Ureter (tissue), 1 donor: ENCODE measurements at places on chromosomes 16 and 17.
A peak's percentile ranks its signal among the peaks of the same experiment; 100 is the strongest.

DNA sequence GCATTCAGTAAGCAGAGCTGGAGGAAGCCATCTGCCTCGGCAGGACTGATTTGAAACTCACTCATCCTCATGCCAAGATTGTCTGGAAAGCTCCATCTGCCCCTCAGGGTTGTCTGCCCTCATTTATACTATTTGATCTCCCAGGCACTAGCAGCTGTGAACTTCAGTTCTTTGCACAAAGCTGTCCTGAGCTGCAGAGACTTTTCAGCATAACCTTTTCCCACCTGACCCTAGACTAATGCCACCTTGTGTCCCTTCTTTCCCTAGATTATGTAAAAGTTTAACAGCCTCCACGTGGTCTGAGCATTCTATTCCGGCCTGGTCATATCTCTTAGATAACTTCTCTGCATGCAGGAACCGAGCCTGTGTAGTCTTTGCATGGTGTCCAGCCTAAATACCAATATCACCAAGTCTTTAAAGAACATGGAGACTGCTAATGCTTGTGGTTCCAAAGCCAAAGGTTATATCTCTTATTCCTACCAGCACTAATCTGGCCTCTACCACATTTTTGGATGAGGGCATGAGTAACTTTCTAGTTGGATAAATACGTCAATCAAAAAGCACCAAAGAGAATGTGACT lies 29.1 kb downstream of the STAT5A start:
- DNase-seq: no peak

GRCh38 chr16:85528528-85529387 lies 84.4 kb upstream of the GSE1 start:
- no peak for DNase-seq

DNA sequence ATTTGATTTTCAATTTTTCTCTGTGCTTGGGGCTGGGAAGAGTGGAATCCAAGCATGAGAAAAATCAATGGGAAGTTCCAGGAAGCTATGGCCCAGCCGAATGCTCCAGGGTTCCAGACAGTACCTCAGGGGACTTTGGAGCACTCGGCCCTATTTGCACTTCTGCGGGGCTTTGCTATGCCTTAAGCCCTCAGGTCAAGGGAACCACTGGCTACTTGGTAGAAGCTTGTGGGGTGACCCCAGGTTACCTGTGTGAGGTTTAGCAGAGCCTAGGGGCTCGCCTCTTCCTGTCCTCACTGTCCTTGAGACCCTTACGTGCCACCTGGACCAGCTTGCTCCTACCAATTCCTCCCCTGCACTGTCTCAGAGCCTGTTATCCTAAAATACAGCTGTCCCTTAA lies 121.3 kb downstream of the MGAT5B start:
- DNase-seq: no peak

DNA sequence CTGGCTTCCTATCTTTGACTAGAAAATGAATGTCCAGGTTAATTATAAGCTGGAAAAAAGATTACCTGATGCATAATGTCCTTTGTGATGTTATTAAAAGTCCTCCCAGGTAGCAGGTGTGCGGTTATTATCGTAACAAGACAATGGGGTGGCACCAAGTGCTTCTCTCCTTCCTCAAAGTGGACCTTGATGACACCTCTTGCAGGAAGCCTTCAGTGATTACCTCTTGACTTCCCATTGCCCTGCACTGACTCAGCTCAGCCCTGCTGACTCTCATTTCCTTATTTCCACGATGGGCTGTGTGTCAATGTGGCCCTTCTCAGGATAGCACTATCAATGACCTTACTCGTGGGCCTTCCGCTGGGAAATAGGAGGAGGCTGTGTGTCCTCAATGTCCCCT lies 477.4 kb upstream of the CCL2 start:
- DNase-seq: no peak

- no peak for DNase-seq
Measured at GRCh38 chr17:77613218-77613617, 345.3 kb upstream of the TNRC6C start.

DNA sequence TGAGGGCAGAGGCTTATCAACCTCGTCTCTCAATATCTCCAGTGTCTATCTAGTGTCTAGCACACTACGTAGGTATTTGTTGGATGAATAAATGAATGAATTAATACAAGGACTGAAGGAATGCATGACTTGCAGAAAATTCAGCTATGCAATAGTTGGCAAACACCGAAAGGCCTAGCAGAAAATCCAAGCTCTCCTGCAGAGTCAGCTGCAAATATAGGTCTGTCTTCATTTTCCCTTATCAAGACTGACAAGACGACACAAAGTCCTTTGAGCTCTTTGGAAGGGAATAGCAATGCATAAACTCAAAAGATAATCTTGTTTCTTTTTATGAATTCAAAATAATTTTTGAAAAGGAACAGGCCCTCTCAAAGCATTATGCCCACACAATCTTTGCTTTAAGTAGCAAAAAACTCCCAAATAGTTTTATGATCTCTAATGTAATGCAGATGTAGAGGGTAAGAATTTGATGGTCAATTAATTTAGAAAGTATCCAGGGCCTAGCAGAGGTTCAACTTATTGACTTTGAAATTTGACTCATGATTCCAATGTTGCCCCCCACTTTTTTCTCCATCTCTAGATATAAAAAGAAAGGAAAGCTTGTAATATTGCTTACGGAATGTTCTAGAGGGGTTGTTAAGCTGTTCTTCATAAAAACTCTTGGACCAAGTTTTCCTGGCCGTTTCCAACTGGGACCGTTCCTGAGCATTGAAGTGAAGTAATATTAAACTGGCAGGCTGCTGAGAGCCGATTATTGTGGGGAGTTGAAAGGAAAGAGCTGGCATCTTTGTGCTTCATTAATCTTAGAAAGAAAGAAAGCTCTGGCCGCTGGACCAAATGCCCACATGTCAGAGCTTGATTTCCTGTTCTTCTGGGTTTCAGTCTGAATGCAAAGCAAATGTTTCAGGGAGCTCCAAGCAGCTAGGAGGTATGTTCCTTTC lies 227.3 kb downstream of the HS3ST3A1 start:
- no peak for DNase-seq

- DNase-seq: peak; percentile 39
Measured at GRCh38 chr16:49464877-49465504, 91.4 kb downstream of the C16orf78 start.

GRCh38 chr16:7390974-7391373 lies 58.3 kb downstream of the RBFOX1 start:
- DNase-seq: no peak

GRCh38 chr17:60314423-60314822 lies 77.5 kb downstream of the USP32 start:
- no peak for DNase-seq

GRCh38 chr16:4685776-4686496 lies 7.4 kb upstream of the NUDT16L1 start:
- DNase-seq: peak; percentile 35

GRCh38 chr17:80510772-80511171 lies 33.9 kb upstream of the RPTOR start:
- no peak for DNase-seq

DNA sequence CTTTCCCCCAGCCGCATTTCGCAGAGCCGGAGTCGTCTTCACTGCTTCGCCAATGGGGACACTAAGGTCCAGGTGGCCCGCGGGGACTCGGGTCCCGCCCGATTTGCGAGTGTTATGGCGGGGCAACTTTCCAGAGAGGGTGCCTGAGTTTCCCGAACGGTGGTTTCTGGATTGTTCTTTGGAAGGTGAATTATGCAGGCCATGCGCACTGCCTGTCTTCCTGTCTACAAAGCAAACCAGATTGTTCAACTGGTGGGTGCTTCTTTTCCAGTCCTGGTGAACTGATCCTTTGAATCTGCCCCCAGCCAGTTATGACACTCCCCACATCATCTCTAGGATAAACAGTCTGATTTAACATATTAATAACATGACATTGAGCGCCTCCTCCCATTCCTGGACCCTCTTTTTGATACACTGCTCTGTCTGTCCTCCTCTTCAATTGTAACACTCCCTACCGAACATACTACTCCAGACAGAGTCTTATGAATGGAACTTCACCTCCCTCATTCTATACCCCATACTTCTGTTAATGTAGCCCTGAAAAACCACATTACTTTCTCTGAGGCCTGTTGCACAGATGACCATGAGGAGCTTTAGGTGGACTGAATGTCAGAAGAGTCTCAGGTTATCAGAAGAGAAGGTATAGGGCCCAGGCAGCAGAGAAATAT lies 159.0 kb downstream of the RAB11FIP4 start:
- DNase-seq: no peak

GRCh38 chr16:80356365-80356764 lies 184.4 kb upstream of the DYNLRB2 start:
- no peak for DNase-seq

DNA sequence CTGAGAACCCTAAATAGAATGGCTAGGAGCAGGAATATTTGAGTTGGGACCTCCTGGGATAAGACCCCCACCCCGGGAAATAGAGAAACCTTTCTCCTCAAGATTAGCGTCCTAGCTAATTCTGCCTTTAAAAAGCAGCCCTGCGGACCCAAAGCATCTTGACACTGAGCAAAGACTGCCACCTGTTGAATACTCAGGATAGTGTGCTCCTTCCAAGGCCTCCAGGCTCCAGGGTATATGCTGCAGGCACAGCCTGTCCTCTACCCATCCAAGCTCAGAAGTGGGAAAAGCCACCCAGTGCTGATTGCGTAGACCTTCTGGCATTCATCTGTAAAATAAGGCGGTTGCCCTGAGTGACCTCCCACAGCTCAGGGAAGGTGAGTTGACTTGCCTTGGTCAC lies 456.2 kb upstream of the DYNLRB2 start:
- peak; percentile 70 for DNase-seq

DNA sequence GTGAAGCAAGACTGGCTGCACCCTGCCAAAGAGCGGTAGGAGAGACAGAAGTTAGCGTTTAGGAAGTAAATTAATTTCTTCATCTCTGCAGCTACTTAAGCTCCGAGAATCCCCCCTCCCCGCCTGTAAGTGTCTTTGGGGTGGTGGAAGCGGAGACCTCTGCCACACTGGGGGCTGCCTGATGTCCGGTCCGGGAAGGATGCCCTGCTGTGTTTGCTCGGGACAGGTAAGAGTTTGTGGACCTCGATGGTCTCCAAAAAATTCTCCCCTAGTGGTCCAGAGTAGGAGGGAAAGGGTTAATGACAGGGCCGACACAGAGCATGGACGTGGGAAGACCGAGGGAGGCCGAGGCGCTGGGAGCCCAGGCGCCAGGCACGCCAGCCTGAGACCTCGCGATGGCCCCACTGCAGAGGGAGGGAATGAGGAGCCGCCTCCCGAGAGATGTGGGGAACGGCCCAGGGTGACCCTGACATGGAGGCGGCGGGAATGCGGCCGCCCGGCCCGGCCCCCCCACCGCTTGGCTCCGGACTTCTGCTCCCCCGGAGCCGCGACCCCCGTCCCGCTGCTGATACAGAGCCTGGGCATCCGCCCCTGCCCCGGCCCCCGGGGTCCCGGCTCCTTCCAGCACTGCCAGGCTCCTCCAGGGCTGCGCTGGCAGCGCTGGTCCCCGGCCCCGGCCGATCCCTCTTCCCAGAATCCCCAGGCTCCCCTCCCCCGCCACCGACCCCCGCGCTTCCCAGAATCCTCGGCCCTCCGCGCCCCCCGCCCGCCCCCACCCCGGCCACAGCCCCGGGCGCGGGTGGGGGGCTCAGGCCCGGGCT lies 680 bp downstream of the ZNF629 start:
- no peak for DNase-seq

- no peak for DNase-seq
Measured at GRCh38 chr17:36197387-36197703, 787 bp upstream of the CCL3L1 start.

DNA sequence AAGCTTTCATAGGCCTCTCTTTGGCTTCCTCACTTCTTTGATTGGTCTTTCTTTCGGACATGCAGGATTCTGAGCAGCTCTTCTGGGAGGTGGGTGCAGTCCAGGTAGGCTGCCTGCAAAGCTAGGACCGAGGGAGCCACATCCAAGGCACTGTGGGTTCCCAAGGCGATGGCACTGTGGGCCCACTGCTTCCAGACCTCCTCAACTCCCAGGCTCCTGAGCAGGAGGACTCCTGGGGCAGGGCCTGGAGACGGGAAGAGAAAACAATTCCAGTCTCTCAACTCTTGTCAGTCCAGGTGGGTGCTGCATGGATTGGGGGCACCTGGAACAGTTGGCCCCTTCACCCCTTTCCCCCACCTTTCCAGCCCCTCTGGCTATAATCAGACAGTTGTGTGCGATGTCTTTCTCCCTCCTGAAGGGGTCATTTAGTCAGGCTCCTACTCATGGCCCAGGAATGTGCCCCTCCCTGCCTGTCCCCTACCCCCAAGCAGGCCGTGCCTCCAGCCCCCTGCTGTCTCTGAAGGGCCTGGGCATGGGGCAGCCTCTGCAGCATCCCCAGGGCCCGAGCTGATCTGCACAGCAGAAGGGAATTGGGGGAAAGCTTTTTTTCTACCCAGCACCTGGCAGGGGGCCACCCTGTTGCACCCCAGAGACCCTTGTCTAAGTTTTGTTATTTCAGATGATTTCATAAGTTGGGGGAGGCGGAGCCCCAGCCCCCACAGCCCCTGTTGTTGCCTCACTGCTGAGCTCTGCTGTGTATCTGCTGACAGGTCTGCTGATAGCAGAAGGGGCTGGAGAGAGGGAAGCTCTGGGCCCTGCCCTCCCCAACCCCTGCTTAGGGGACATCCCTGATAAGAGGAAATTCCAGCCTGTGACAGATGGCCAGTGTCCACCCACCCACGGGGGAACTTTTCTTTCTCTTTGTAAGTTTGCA lies 330.3 kb downstream of the SEC14L1 start:
- DNase-seq: no peak

DNA sequence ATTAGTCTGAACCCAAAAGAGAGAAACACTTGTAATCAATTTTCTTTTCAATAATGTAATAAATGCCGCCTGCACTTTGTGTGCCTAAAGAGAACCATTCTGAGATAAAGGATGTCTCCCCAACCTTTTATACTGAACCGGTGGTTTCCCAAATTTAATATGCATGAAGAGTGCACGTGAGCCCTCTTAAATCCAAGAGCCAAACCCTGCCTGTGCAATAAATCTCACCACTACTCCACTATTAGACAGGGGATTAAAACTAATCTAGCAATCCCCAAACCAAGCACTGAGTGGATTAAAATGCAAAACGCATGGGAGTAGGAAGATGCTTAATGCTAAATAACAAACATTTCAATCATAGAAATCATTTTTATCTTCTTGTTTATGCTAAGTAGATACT lies 351.0 kb upstream of the PSMD7 start:
- DNase-seq: no peak

DNA sequence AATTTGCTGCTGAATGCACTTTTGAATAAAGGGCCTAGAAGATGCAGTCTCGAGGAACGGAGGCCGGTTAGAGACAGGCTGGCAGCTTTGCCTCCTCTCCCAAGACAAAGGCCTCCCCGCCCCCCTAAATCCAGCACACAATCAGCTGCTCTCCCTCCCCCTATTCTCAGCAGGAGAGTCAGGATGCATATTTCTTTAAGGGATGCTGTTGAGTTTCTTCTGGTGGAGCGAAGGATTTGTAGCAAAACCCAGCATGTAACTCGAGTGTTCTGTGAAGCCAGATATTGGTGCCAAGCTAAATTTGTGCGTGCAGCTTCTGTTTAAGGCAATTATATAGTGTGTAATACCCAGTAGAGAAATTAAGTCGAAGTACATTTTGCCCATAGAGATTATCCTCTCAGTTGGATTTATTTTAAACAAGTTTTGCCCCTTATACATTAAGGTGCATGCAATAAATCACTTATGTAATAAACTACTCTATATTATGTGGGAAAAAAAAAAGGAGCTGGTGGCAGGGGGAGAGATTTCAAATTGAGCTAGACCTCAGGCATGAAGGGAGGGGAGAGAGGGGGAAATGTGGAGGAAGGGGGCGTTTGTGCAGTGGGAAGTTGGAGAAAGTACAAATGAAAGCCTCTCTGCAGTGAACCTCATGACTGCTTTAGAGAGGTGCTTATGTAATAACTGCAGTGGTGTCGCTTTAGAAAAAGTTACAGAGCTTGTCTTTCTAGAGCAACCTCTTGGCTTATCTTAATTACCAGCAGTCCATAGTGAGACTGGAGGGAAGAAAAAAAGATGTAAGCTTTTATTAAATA lies 599.2 kb downstream of the MAF start:
- no peak for DNase-seq
